Activated effector memory CD4-positive, alpha-beta T cell treated with Interleukin-2 at 50 U/mL for 16 hours (primary cell): ENCODE measurements at places on chromosomes 2 and 18.

DNA sequence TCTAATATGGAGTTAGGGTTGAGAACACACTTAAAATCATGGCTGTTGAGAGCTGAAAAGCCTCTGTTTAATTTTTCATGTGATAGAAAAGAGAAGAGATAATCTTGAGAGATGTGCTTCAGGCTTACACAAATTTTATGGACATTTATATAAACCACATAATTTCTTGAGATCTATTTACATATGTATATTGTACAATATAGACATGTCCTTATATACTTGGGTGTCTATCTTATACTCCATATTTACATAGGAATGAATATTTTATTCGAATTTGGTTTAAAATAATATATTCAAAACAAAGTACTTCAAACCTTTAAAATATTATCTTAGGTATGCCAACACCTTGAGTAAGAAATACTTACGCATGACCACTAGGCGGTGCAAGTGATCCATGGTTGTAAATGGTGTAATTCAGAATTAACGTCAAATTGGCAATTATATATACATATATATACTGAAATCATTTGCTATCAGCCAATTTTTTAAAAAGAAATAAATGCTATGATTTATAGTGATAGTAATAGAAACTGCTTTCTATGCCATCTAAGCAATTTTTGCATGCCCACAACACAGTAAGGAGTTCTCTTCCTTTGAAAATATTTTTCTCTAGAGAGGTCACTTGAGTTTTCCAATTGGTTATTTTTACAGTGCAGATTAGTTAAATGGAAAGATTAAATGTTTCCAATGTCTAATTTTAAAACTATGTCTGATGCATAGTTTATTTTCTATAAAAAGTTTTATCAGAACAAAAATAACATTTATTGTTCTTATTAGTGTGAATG is 37.6 kb upstream of the SPAG16 start:
- DNase-seq: no peak

- DNase-seq: no peak
Measured at GRCh38 chr2:113282747-113283533, 4.2 kb upstream of the PAX8 start.

DNA sequence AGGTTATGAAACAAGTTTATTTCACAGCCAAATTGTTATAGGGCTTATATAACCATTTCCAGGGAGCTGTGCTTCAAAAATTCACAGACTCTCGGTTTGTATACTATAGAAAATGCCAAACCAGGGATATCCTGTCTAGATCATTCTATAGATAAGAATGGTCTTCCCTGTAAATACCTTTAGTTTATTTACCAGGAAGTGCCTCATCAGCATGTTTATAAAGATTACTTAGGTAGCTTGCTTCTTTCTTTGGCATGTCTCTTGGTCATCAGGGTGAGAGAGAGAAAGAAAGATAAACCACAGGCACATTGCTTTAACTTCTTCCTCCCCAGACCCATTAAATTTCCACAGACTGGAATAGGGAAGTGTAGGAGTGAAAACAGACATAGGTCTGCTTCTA is 439.4 kb downstream of the SPAG16 start:
- DNase-seq: no peak

GRCh38 chr18:37392648-37393047 is 172.9 kb downstream of the CELF4 start:
- no peak for DNase-seq

DNA sequence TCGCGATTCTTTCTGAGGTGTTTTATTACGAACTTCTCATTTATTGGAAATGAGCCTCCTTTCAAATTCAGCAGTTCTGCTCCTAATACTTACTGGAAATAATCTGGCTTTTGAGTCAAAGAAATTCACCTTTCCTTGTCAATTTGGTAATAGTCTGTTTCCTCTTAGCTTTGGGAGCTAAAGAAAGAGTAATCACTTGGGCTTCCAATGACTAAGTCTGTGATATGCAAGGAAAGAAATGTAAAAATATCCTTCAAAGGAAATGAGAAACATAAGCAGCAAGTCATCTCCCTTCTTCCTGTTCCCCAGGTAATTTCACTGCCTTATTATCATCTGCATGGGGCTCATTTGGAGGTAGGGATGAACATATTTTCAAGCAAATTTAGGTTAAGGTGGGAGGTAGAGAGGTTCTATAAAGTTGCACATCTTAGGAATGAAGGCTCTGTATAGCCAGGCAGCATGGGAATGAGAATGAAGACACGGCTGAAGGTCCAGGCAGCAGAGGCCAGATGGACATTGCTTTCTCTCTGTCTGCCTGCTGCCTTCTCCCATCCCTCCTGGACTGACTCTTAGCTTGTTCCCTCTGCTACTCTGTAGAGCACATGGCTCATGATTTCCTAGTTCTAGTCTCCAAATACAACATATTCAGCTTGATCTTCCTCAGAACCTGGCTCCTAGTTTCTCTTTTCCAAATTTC is 1.0 kb downstream of the SPP2 start:
- no peak for DNase-seq

GRCh38 chr18:49342690-49343089 is 117.8 kb downstream of the DYM start:
- DNase-seq: no peak

DNA sequence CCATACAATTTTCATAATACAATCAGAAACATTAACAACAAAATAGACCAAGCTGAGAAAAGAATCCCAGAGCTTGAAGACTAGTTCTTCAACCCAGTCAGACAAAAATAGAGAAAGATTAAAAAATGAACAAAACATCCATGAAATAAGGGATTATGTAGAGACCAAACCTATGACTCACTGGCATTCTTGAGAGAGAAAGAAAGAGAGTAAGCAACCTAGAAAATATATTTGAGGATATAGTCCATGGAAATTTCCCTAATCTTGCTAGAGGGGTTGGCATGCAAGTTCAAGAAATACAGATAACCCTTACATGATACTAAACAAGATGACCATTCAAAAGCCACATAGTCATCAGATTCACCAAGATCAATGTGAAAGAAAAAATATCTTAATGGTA is 281.7 kb downstream of the CCDC85A start:
- DNase-seq: no peak

DNA sequence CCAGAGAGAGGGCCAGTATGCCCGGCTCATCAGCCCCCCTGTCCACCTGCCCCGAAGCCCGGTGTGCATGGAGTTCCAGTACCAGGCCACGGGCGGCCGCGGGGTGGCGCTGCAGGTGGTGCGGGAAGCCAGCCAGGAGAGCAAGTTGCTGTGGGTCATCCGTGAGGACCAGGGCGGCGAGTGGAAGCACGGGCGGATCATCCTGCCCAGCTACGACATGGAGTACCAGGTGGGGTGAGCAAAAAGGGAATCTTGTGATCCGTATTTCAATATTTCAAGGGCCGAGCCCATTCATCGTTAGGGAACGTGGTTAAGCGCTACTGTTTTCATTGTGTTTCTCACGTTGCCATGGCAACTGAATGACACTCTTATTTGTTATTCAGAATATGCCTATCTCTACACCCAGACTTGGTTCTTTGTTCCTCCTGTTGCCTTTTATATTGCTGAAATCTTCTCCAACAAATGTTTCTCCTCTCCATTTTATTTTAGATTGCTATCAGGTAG is 81.5 kb downstream of the NRP2 start:
- DNase-seq: no peak

- DNase-seq: no peak
Measured at GRCh38 chr2:205715831-205716525, 33.7 kb downstream of the NRP2 start.

GRCh38 chr2:99336804-99337112 is 431 bp upstream of the EIF5B start:
- no peak for DNase-seq

DNA sequence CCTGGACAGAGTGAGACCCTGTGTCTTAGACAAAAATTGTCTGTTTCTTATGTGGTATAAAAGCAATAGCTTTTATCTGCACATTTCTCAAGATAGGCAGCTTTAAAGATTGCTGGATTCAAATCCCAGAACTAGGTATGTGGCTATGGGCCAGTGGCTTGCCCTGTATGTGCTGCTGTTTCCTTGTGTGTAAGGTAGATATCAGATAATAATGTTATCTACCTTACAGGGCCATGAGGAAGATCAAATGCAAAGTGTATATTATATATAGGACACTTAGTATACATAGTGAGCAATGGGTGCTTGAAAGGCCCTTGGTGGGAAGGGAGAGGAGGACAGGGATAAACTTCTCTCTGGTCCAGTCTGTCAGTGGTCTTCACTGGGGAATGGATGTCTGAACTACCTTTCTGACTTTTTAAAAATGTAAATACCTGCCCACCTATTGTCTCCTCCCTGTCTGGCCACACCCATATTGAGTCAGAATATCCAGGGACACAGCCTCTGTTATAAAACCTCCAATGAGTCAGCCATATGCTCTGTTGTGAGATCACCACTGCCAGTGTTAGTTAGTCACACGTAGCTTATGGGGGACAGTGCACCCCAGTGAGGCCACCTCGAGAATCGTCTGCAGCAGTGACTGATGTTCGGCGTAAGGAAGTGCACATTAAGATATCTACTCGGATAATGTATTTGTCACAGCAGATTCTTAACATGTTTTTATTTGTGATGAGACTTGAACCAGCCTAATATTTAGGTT is 383.4 kb downstream of the PTPRM start:
- DNase-seq: no peak

GRCh38 chr2:72236445-72237067 is 88.9 kb upstream of the CYP26B1 start:
- no peak for DNase-seq

DNA sequence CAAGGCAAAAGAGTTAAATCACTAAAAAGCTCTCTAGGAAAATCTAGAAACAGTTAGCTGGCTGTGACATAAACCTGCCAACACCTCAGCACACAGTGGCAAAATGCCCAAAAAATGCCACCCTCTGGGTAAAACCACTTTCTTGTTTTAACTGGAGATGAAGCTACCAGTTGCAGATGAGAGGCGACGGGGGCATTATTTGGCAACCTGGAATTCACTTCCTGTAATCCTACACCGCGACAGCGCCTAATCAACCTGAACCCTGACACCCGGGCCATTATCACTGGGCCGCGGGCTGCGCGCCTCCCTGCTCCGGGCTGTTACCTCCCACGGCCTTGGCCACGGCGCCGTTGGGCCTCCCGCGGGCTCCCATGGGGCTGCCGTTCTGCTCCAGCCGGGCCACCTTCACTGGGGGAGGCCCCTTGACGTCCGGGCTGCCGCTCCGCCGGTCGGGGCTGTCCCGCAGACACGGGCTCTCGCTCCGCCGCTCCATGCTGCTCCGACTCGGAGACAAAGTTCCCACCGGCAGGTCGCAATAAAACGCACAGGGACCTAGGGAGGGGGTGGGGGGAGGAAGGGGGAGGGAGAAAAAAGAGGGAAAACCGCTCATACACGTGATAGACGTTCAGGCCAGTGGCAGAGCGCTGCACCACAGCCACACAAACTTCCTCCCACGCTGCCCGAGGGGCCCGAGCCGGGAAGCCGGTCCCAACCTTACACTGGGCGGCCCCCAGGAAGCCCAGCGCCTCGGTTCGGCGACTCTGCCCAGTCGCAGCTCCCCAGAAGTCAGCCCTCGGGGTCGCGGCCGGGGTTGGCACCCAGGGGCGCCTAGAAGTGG is 2.0 kb downstream of the SATB2 start:
- DNase-seq: no peak

DNA sequence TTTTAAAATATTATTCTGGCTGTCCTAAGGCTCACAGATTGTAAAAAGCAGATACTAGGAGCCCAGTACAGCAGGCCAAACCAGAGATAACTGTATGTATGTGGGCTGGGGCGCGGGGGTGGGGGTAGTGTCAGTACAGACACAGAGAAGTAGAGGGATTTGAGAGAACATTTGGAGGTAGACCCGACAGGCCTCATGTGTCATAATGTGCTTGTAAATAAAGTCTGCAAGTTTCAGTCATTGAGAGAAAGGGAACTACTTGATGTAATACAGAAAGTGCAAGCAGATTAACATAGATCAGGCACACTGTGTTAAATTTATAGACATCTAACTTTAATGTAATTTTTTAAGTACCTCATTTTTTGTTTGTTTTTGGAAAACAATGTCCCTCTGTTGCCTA is 7.4 kb upstream of the POLI start:
- no peak for DNase-seq

GRCh38 chr2:46812361-46813019 is 103.1 kb downstream of the MCFD2 start:
- no peak for DNase-seq

DNA sequence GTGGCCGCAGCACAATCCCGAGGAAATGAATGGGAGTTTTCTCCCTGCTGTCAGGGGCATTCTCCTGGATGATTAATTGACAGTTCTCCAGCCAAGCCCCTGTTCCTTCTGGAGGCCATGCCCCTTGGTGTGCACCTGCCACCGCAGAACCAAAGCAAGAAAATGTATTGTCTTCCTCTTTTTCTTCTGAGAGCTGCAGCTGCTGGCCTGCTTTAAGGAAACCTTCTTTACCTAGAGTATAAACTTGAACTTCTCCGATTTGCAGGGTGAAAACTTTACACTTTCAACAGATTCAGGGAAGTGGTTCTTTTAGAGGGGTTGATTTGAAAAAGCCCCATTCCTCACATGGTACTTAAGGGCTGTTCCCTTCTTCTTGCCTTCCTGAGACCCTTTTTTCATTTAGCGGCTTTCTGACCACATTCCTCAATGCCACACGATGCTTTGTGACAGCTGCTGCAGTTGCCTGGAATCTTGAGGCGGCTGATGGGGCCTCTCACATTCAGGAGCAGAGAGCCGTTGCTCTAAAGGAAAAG is 402.8 kb downstream of the TXNL1 start:
- no peak for DNase-seq
